ENCODE measurements at places on chromosomes 2 and 18. TPM values are rescaled to one million over a fixed set of nuclear protein-coding genes. Genes with fewer than 3 reads are reported as not detected.

The GRB14 gene
- total RNA-seq: 9.4 TPM

The GRP gene
- 1.4 TPM for total RNA-seq

The CIB4 gene
- total RNA-seq: not detected

The DRC1 gene
- not detected for total RNA-seq

The LYPD6B gene
- total RNA-seq: 0.81 TPM

The NOL4 gene
- total RNA-seq: not detected

The UGT1A4 gene
- not detected for total RNA-seq

The TP53I3 gene
- total RNA-seq: 123 TPM

The TIA1 gene
- total RNA-seq: 92.9 TPM

- DNase-seq: no peak
- no peaks in the 10 kb centered on the region for H3K36me3 ChIP-seq
- H3K27ac ChIP-seq: no peak overlapping the region
- H3K4me3 ChIP-seq: no peak overlapping the region
- H3K4me1 ChIP-seq: peaks cover 35% of the 10 kb centered on the region
Measured at GRCh38 chr2:64658269-64658668, 4.6 kb upstream of the SERTAD2 start.

GRCh38 chr2:13193075-13193474 lies 476.3 kb downstream of the TRIB2 start:
- DNase-seq: no peak
- H3K27me3 ChIP-seq: no peaks in the 10 kb centered on the region
- no peak overlapping the region for H3K27ac ChIP-seq
- H3K4me3 ChIP-seq: no peak overlapping the region

- no peak overlapping the region for H3K4me3 ChIP-seq
- no peaks in the 10 kb centered on the region for H3K4me1 ChIP-seq
- no peak overlapping the region for H3K27ac ChIP-seq
- H3K36me3 ChIP-seq: no peaks in the 10 kb centered on the region
- no peak for DNase-seq
- H3K27me3 ChIP-seq: no peaks in the 10 kb centered on the region
Measured at GRCh38 chr2:169709331-169709730, 15.1 kb downstream of the PHOSPHO2 start.

- H3K27me3 ChIP-seq: no peaks in the 10 kb centered on the region
- no peak for DNase-seq
- no peak overlapping the region for H3K27ac ChIP-seq
Measured at GRCh38 chr2:62857139-62857931, 151.8 kb downstream of the EHBP1 start.

GRCh38 chr2:199603721-199604291 lies 146.1 kb upstream of the SATB2 start:
- no peak overlapping the region for H3K27ac ChIP-seq
- H3K4me1 ChIP-seq: no peaks in the 10 kb centered on the region
- no peaks in the 10 kb centered on the region for H3K36me3 ChIP-seq
- H3K4me3 ChIP-seq: no peak overlapping the region

GRCh38 chr2:193331676-193332075 lies 1136.9 kb upstream of the TMEFF2 start:
- DNase-seq: no peak
- H3K27ac ChIP-seq: no peak overlapping the region
- no peak overlapping the region for H3K4me3 ChIP-seq
- no peaks in the 10 kb centered on the region for H3K4me1 ChIP-seq
- no peaks in the 10 kb centered on the region for H3K36me3 ChIP-seq
- H3K27me3 ChIP-seq: no peaks in the 10 kb centered on the region

DNA sequence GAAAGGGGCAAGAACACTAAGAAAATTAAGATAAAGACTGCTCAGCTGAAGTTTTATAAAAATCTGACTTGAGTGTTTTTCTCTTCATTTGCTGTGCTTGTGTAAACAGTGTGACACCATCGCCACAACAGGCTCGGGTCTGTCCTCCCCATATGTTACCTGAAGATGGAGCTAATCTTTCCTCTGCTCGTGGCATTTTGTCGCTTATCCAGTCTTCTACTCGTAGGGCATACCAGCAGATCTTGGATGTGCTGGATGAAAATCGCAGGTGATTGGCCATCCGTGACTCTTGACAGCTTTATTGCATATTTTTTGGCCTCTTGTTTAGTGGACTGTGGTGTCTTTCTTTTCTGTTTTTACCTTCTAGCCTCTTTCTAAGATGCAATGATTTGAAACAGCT lies 22.1 kb downstream of the MFF start:
- peaks cover 37% of the 10 kb centered on the region for H3K36me3 ChIP-seq
- no peaks in the 10 kb centered on the region for H3K4me1 ChIP-seq
- no peak overlapping the region for H3K27ac ChIP-seq
- no peaks in the 10 kb centered on the region for H3K27me3 ChIP-seq

GRCh38 chr18:49166327-49166726 lies 215.6 kb upstream of the SMAD7 start:
- no peak for DNase-seq
- no peak overlapping the region for H3K27ac ChIP-seq
- H3K4me1 ChIP-seq: no peaks in the 10 kb centered on the region
- no peaks in the 10 kb centered on the region for H3K36me3 ChIP-seq

GRCh38 chr2:61710711-61711110 lies 143.1 kb downstream of the FAM161A start:
- H3K27ac ChIP-seq: no peak overlapping the region
- H3K36me3 ChIP-seq: no peaks in the 10 kb centered on the region
- DNase-seq: no peak
- no peak overlapping the region for H3K4me3 ChIP-seq

DNA sequence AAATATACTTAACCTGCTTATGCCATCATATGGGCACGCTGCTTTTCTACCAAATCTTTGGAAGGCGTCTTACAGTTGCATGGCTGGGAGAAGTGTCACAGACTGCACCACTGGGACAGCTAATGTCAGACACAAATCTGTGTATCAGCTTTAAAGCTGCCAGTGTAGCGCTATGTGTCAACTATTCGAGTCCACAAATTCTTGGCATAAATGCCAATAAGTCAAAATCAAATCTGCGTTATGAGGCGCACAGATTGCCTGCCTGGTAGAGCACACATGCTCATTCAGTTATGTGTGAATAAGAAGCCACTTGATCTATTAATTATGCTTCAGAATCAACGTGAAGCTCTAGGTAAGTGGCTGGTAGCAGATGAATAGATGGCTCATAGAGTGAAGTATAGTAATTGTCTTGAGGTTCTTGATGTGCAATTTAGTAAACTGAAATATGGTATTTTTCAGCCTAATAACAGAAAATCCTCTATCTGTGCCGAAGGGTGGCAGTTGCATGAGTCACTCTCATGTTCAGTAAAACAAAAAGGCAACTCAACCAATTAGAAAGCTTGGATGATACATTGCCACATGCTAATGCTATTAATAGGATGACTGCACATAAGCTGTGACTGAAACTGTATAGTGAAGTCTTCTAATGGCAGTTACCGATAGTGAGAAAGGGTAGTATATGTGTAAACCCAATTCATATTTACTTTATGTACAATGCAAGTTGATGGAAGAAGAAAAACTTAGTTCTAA lies 52.0 kb downstream of the DCC start:
- no peaks in the 10 kb centered on the region for H3K36me3 ChIP-seq
- H3K27ac ChIP-seq: no peak overlapping the region
- no peaks in the 10 kb centered on the region for H3K4me1 ChIP-seq
- DNase-seq: no peak
- no peaks in the 10 kb centered on the region for H3K27me3 ChIP-seq

- H3K27ac ChIP-seq: no peak overlapping the region
- H3K4me1 ChIP-seq: no peaks in the 10 kb centered on the region
- H3K4me3 ChIP-seq: peak overlapping the region; percentile 35
- H3K27me3 ChIP-seq: peaks cover 98% of the 10 kb centered on the region
- DNase-seq: no peak
- no peaks in the 10 kb centered on the region for H3K36me3 ChIP-seq
Measured at GRCh38 chr2:70887208-70887549, 48.5 kb upstream of the ATP6V1B1 start.

- no peaks in the 10 kb centered on the region for H3K4me1 ChIP-seq
- H3K36me3 ChIP-seq: no peaks in the 10 kb centered on the region
- H3K4me3 ChIP-seq: no peak overlapping the region
- DNase-seq: no peak
- H3K27ac ChIP-seq: no peak overlapping the region
Measured at GRCh38 chr2:113675875-113676274, 48.8 kb downstream of the RABL2A start.

DNA sequence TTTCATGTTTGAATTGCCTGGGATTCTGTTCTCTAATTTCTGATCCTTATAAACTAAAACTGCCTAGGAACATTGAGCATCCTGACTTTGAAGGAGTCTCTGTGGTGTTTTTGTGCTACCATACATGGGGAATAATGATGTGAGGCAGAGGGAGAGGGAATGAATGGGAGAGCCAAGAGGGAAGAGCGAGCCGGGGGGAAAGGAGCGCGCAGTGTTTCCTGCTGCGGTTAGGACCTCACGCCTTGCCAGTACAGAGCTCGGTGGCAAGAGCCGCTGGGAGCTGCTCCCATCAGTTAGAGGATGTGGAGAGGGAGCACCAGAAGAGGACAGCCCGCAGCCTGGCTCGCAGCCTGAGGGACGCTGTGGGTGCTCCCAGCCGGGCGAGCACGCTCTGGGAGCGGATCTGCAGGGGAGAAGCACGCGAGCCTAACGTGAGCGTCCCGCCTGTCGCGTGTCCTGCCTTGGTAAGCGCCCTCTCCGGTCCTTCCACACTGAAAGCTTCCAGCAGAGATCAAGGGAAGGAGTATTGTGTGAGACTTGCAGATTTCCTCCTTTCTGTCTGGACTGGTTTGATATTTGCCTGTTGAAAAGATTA lies 114.7 kb downstream of the FAM210A start:
- no peaks in the 10 kb centered on the region for H3K36me3 ChIP-seq
- H3K27ac ChIP-seq: peak overlapping the region; percentile 45
- no peaks in the 10 kb centered on the region for H3K27me3 ChIP-seq
- H3K4me1 ChIP-seq: peaks cover 65% of the 10 kb centered on the region
- peak; percentile 58 for DNase-seq

DNA sequence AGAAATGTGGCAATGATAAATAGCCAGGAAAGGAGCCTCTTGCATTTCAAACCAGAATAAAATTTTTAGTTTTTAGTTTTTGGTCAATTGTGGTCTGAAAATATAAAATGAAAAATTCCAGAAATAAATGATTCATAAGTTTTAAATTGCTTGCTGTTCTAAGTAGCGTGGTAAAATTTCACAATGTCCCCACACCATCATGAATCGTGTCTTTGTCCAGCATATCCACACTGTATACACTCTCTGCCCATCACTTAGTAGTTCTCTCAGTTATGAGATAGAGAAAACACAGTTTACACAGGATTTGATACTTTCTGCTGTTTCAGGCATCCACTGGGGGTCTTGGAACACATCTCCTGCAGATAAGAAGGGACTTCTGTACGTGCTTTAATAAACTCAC lies 783.9 kb downstream of the TSN start:
- no peaks in the 10 kb centered on the region for H3K4me1 ChIP-seq
- no peaks in the 10 kb centered on the region for H3K36me3 ChIP-seq
- no peak for DNase-seq
- H3K4me3 ChIP-seq: no peak overlapping the region
- no peak overlapping the region for H3K27ac ChIP-seq

- H3K36me3 ChIP-seq: no peaks in the 10 kb centered on the region
- no peaks in the 10 kb centered on the region for H3K4me1 ChIP-seq
- H3K27ac ChIP-seq: no peak overlapping the region
- no peak overlapping the region for H3K4me3 ChIP-seq
- DNase-seq: no peak
Measured at GRCh38 chr18:79864006-79864725, 66.4 kb downstream of the KCNG2 start.

DNA sequence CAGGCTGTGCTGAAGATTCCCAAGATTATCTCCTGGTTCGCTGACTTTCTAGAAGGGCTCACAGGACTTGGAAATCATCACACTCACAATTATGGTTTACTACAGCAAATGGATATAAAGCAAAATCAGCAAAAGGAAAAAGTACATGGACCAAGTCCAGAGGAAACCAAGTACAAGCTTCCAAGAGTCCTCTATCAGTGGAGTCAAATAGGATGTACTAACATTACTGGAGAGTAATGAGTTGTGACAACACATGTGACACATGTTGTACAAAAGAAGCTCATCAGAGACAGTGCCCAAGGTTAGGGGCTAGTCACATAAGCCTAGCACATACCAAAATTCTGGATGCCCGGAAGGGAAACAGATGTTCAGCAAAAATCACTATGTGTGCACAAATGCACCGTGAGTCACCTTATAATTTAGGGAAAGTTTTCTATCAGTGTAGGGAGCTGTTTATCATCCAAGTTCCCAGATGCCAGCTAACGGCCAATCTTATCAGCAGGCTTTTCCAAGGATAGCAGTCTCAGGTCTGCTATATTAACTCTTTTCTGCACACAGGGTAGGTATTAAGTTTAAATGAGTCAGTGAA lies 9.5 kb downstream of the TMEM237 start:
- H3K27ac ChIP-seq: no peak overlapping the region
- no peak overlapping the region for H3K4me3 ChIP-seq
- H3K4me1 ChIP-seq: no peaks in the 10 kb centered on the region
- no peaks in the 10 kb centered on the region for H3K27me3 ChIP-seq
- peak; percentile 56 for DNase-seq

GRCh38 chr18:7205346-7205745 lies 25.5 kb upstream of the LRRC30 start:
- H3K36me3 ChIP-seq: no peaks in the 10 kb centered on the region
- H3K27ac ChIP-seq: peak overlapping the region; percentile 78
- peaks cover 5% of the 10 kb centered on the region for H3K4me1 ChIP-seq
- DNase-seq: no peak
- H3K4me3 ChIP-seq: no peak overlapping the region

- no peaks in the 10 kb centered on the region for H3K27me3 ChIP-seq
- no peaks in the 10 kb centered on the region for H3K4me1 ChIP-seq
- no peak overlapping the region for H3K4me3 ChIP-seq
- no peaks in the 10 kb centered on the region for H3K36me3 ChIP-seq
Measured at GRCh38 chr2:211454679-211455078, 898.3 kb downstream of the CPS1 start.

DNA sequence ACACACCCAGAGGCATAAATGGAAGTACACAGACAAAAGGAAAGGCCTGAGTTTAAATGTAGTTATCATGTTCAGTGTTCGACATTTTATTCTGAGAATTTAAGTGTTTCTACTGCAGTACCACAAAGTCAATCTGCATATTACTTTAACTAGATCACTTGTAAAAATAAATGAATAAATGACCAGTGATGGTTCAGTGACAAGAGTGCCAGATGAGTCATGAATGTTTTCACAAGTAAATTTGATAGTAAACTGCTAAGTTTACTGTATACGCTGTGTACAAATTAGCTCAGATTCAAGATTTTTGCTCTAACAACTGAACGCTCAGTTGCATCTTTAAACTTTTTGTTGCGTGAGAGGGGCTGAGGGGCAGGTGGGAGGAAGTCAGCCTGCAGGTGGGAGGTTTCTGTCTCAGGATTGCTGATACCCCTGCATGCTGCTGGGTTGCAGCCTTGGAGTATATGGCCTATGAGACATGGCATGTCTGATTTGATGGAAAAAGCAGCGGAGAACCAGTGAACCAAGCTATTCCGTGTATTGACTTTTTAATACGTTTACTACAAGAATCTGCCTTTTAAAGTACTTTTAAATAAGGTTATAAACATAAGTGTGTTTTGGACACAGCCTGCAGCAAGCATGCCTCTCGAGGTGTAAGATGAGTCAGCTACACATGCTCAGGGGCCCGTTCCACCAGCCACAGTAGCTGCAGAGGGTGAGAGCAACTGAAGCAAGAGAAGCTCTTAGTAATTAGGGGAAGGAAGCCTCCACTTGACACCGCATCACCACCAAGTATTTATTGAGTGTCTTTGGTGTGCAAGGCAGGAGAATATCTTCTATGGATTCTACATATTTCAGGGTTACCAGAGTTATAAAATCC lies 245.1 kb downstream of the NEDD4L start:
- DNase-seq: no peak
- no peaks in the 10 kb centered on the region for H3K27me3 ChIP-seq
- H3K27ac ChIP-seq: peak overlapping the region; percentile 16
- no peaks in the 10 kb centered on the region for H3K36me3 ChIP-seq

- H3K36me3 ChIP-seq: no peaks in the 10 kb centered on the region
- H3K27ac ChIP-seq: peak overlapping the region; percentile 56
- H3K4me3 ChIP-seq: no peak overlapping the region
- H3K27me3 ChIP-seq: no peaks in the 10 kb centered on the region
- peaks cover 15% of the 10 kb centered on the region for H3K4me1 ChIP-seq
Measured at GRCh38 chr2:69774984-69775982, 33.3 kb downstream of the ANXA4 start.

Data from left lung (tissue), 14 donors.